ENCODE measurements at places on chromosomes 3 and 15. TPM values are rescaled to one million over a fixed set of nuclear protein-coding genes. Genes with fewer than 3 reads are reported as not detected.
A peak's percentile ranks its signal among the peaks of the same experiment; 100 is the strongest.

GRCh38 chr3:80750637-80751036 lies 982.8 kb upstream of the ROBO1 start:
- no peak for DNase-seq

DNA sequence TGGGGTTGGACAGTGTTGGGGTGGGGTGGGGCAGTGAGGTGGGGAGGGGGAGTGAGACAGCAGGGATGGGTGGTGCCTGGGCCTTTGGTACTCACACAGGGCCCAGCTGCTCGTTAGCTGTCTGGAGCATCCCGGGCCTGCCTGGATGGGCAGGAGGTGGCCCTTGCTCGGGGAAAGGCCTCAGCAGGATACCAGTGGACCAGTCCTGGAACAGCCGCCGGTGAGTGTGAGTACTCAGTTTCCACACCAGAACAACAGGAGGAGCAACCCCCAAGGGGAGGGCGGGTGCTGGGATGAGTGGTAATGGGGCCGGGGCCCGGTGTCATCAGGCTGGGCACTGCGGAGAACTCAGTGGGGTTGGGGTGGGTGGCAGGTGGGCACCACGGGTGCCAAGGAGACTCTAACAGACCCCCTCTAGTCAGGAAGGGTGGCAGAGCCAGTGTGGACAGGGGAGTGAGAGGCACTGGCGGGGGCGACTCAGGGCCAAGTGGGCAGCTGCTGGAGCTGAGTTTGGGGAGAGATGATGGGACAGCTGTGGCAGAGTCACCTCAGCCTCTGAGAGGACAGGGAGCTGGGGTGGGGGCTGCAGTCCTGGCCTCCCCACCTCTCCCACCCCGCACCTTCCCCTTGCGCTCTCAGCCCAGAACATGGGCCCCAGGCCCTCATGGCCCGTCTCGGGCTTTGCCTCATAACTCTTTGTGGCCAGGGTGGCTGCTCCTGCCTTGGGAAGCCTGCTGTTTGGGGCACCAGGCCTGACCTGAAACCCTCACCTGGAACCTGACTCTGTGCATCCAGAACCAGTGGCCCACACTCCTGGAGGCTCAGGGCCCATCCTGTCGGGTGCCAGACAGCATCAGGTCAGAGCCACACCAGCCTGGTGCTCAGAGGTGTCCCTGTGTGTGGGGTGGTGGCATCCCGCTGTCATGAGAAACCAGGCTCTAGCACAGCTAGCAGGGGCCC lies 52.1 kb upstream of the PRR23E start:
- DNase-seq = no peak

DNA sequence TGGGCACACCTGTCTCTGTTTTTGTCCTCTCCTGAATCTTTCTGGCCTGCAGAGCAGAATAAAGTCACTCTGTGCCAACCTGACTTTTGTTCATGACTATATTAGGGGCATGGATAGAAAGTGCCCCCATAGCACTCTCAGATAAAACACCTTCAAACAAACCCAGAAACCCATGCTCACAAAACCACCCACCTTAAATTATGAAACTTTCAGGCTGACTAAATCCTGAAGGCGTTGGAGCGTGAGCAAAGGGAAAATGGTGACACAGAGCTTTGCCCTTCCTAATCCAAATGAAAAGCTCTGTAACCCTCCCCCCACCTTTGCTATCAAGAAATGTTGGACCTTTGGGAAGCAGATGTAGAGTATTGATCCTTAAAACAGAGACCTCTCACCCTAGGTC lies 138.9 kb downstream of the IGF1R start:
- DNase-seq = no peak

DNA sequence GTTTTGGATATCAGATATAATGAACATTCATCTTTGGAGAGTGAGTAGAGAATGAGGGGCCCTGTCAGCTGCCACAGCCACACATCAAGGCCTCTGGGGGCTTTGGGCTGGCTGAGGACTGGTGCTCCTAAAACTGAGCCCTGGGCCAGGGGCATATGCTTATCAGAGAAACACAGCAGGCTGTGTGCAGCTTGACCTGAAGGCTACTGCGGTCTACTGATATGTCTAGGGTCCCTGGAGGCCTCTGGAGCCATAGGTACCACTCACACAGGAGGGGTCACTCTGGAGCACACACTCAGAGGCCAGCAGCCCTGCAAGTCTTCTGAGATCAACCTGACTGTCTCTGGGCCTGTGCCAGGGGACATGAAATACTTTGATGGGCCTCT lies 7.6 kb downstream of the TF start:
- no peak for DNase-seq

GRCh38 chr3:151787626-151788025 lies 26.3 kb upstream of the AADAC start:
- DNase-seq = no peak

- no peak for DNase-seq
These were observed 25.0 kb downstream of the RNU5B-1 start for GRCh38 chr15:65329288-65329983.

Gene CHRFAM7A
- polyA plus RNA-seq = 6.6 TPM

DNA sequence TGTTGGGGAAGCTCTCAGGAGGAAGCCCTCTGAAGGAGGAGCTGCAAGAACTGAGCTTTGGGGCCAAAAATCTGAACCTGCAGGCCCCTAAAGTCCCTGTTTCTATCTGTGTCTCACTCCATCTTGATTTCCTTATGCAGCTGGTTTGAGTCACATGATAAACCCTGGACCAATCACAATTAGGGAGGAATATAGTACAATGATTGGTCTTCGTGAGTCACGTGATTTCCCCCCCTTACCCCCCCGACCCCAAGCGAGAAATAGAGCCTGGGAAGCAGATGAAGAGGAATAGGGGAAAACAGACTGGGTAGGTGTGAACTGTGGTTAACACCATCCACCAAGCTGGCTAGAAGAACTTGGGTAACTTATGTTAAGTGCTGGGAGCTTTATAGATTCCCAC lies 12.9 kb downstream of the CRABP1 start:
- peak; percentile 80 for DNase-seq

DNA sequence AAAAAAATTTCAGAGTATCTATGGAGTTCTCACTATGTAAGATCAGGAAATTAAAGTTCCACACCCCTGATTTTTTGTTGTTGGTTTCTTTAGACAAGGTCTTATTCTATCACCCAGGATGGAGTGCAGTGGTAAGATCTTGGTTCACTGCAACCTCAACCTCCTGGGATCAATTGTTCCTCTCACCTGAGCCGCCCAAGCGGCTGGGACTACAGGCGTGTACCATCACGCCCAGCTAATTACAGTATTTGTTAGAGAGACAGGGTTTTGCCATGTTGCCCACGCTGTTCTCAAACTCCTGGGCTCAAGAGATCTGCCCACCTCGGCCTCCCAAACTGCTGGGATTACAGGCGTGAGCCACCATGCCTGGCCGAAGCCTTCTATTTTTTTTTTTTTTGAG lies 12.4 kb downstream of the QRICH1 start:
- DNase-seq = no peak

Gene ROPN1
- not detected for polyA plus RNA-seq

GRCh38 chr3:94709249-94709902 lies 646.5 kb downstream of the NSUN3 start:
- DNase-seq = no peak

DNA sequence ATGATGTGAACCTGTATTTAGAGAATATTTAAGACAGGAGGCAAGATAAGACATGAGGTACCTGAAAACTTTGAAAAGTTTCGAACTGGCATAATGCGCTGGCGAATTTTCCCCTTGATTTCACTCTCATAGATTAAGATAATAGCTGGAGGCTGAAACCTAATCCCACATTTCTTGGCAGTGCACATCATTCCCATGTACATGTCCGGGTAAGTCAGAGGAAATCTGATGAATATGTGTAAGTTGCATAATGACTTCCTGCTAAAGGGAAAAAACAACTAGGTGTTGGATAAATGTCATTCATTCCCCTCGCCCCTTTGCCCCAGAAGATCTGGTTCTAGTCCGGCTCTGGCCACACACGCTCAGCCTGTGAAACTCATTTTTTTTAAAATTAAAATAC lies 3.6 kb downstream of the CEP19 start:
- no peak for DNase-seq

Gene FMN1
- 0.45 TPM for polyA plus RNA-seq

GRCh38 chr3:45084361-45084760 lies 58.3 kb downstream of the CLEC3B start:
- no peak for DNase-seq

DNA sequence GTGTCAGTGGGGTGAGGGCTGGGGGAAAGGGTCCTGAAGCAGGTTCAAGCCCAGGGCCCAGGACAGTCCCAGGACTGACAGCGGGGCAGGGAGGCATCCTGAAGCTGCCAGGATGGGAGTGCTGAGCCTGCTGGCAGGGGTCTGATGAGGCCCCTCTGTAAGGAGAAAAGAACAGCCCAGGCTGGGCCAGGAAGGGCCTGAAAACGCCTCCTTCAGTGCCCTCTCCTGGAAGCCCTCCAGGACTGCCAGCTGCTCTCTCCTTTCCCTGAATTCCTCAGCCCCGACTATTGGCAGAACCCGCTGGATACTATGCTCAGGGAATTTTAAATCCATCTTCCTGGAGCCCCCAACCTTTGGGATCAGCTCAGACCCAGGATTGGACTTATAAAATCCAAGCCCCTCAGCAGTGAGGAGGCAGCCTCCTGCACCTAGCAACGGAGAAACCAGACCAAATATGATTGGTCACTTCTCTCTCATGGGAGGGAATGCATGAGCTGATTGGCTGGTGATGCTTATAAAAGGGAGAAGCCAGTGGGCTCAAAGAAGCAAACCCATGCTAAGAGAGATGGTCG lies 203.5 kb upstream of the LINGO1 start:
- DNase-seq = peak; percentile 33

Gene GPR62
- 0.05 TPM for polyA plus RNA-seq

GRCh38 chr3:112005091-112005672 lies 6.5 kb downstream of the TAGLN3 start:
- no peak for DNase-seq

Gene TM6SF1
- polyA plus RNA-seq = 0.12 TPM

GRCh38 chr15:99818872-99819271 lies 85.6 kb upstream of the LYSMD4 start:
- no peak for DNase-seq

DNA sequence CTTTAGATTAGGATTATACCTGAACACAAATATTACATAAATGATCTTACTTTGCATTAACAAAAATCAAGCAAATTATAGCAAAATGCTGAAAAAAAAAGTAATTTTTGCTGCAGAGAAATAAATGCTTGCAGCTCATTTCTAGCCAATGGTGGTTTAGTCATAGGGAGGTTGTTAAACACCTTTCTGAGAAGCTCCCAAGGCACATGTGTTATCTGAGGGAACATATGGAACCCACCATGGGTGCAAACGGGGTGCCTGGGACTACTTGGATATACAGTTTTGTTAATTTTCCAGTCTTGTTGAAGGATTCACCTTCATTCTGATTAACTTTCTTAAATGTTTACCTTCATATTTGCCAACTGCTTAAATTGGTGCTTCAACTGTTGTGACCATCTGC lies 8.9 kb upstream of the RAMAC start:
- no peak for DNase-seq

GRCh38 chr15:51947124-51947523 lies 24.5 kb downstream of the LEO1 start:
- DNase-seq = no peak

Gene RAB11A
- polyA plus RNA-seq = 335 TPM

DNA sequence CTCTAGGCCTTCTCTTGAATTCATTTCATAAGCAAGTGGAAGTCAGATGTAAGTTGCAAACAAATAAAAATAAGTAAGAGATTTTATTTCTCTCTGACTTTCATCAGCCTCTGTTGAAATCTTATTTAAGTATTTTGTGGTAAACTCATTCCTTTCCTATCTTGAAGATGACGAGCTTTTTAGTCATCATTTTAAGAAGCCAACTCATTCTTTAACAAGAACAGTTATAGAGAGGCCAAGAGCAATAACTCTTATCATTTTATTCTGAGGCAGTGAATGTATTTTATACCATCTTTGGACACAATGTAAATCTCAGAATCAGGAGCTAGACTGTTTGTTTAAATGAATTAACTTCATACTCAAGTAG lies 147.5 kb upstream of the MBNL1 start:
- no peak for DNase-seq

Gene FANCD2
- polyA plus RNA-seq = 26.9 TPM

- no peak for DNase-seq
These were observed 33.6 kb downstream of the ABTB1 start for GRCh38 chr3:127706312-127706711.

GRCh38 chr15:91151781-91152563 lies 51.9 kb downstream of the SV2B start:
- no peak for DNase-seq

GRCh38 chr15:95812491-95812890 lies 518.0 kb upstream of the NR2F2 start:
- DNase-seq = no peak

Gene KLHL24
- polyA plus RNA-seq = 2.7 TPM

GRCh38 chr3:65148687-65149086 lies 460.9 kb upstream of the ADAMTS9 start:
- DNase-seq = no peak

Gene HIGD2B
- polyA plus RNA-seq = not detected

GRCh38 chr3:44612678-44613077 lies 12.2 kb upstream of the ZNF197 start:
- DNase-seq = no peak

DNA sequence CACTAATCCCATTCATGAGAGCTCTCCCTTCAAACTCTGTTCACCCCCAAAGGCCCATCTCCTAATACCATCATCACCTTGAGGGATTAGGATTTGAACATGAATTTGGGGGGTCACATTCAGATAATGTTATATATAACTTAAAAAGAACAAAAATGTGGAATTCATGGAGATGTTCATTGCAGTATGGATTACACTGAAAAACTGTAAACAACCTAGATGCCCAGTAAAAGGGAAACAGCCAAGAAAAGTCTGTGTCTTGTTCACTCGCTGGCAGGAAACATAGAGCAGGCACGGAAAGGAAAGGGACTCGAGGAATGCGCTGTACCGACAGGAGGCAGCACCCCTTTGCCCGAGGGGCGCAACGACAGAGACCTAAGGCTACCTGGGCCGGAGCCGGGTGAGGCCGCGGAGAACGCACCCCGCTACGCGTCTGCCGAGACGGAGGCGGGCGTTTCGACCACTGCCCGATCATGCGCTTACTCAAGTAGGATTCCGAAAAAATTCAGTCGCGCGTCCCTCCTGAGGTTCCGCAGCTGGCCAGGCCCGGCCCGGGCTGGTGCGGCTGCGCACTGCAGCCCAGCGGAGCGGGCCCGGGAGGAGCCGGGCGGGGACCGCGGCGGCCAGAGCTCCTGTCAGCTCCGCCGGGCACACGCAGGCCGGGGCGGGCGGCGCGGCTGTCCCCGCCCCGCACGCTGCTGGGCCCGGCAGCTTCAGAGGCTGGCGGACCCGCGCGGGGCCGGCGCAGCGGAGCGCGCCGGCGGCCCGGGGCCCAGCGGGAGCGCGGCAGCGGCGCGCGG lies 862 bp upstream of the MAN2A2 start:
- peak; percentile 99 for DNase-seq
